ENCODE measurements at places on chromosomes 7 and 10. TPM values are rescaled to one million over a fixed set of nuclear protein-coding genes. Genes with fewer than 3 reads are reported as not detected.
A peak's percentile ranks its signal among the peaks of the same experiment; 100 is the strongest.

Gene ZNF425
- 3.5 TPM for total RNA-seq

Gene PHKG1
- total RNA-seq, result 0.34 TPM

Gene RBM17
- 67.9 TPM for total RNA-seq

Gene PIK3CG
- total RNA-seq, result 4.1 TPM

Gene FAM53B
- 30.5 TPM for total RNA-seq

Gene ATG9B
- total RNA-seq, result 0.28 TPM

Gene CH25H
- 3.1 TPM for total RNA-seq

Gene FGL2
- total RNA-seq, result 0.17 TPM

DNA sequence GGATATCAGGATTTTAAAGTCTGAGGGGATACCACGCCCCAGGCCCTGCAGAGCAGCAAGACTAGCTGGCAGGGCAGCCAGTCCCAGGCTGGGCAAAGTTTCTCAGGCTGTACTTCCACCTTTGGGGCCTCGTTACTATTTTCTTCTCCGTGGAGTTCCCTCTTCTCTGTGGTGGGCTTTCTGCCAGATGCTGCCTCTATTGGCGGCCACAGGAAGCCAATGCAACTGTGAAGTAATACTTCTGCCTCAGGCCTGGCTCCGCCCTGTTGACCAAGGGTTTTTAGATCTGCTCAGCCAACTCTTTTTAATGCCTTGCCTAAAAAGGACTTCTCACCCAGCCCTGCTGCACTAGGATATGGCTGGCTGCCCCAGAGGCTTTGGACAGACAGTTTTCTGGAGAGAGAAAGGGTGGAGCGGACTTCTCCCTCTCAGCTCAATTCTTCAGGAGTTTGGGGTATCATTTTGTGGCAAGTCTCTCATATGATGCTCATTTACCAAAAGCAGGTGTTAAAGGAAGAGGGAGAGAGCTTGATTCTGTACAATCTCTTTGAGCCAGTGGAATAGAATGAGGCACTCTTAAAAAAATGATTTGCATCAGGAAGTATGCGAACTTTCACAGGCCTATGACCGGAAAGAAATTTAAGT lies 67.4 kb downstream of the HHEX start:
- peak; percentile 92 for DNase-seq

GRCh38 chr7:13717031-13717430 lies 272.4 kb downstream of the ETV1 start:
- DNase-seq, result no peak

GRCh38 chr7:147833557-147833956 lies 757.0 kb upstream of the C7orf33 start:
- no peak for DNase-seq

DNA sequence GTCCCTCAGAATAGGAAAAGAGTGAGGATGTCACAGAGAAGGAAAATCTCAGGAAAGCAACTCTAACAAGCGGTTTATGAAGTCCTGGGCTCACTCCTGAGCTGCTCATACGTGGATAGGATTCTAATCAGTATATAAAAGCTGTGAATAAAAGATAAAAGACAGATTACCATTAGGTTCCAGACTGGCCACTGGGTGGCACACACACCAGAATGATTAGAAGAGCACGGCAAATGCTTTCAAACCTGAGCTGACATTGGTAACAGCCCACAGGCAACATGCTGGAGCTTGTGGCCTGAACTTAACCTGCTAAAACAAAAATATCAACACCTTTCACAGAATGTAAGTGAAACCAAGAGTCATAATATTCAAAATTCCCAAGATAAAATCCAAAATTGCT lies 370.8 kb downstream of the GRID1 start:
- DNase-seq, result peak; percentile 1

DNA sequence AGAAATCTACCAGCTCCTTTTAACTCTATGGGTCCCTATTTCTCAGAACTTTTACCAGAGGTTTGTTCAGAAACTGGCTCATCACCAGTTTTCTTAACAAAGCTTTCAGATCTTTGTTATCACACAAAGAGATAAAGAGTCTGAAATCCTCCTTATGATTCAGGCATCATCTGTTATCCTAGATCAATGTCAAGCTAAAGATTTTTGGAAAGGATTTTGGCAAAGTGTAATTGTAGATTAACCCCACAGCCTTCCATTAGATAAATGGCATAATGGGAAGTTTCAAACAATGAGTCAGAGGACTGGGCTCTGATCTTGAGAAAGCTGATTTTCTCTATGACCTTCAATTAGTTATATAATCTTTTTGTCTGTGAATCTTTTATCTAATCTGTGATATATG lies 192.2 kb downstream of the NXPH1 start:
- DNase-seq, result no peak

GRCh38 chr10:128298587-128298986 lies 172.4 kb upstream of the MKI67 start:
- DNase-seq, result no peak

GRCh38 chr7:108091461-108091831 lies 38.7 kb downstream of the LAMB4 start:
- no peak for DNase-seq

DNA sequence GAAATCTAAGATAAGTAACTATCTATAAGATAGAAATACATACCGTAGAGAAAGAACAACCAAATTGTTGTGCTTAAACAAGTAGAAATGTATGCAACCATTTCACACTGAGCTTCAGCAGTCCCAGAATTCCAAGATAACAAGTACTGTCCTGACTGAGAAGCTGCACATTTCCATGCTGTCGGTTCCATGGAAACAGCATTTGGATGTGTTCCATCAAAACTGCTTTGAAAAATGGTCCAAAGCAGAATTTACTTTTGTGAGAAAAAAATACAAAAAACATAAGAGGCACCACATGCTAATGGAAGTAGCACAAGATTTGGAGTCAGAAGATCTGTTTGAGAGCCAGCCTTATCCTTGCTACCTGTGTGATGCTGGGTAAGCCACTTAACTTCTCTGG lies 92.6 kb downstream of the MTERF1 start:
- no peak for DNase-seq

- no peak for DNase-seq
Measured at GRCh38 chr10:90031776-90032175, 330.4 kb downstream of the KIF20B start.

DNA sequence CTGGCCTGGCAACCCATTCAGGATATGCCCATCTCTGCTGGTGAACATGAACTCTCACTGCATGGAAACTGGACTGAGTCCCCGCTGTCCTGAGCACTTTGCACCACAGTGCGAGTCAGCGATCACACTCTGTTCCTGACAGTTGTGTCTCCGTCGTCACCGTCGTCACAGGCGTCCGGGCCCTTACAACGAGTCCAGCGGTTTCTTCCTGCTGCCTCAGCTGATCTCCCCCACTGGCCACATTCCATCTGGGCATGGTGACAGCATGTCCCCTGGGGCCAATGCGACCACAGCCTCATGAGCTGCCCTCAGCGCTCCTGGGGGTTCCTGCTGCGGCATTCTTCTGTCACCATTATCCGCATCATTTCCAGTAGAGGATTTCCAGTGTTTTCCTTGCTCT lies 76.8 kb upstream of the KLF6 start:
- DNase-seq, result peak; percentile 15

DNA sequence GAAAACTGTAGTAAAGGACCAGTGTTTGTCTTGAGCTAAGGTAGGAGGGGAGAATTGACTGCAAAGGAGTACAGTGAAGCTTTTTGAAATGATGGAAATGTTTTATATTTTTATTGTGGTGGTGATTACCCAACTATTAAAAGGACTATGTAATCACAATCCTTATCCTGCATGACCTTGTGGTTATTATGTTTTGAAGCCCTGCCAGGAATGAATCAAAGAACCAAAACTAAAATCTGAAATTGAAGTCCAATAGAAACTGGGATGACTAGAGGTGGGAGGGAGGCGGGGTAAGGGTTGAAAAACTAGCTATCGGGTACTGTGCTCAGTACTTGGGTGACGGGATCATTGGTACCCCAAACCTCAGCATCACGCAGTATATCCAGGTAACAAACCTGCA lies 8.2 kb downstream of the CCDC7 start:
- no peak for DNase-seq

GRCh38 chr7:42069590-42069989 lies 167.4 kb downstream of the GLI3 start:
- DNase-seq, result no peak

GRCh38 chr7:50152486-50152885 lies 59.4 kb upstream of the ZPBP start:
- DNase-seq, result no peak

DNA sequence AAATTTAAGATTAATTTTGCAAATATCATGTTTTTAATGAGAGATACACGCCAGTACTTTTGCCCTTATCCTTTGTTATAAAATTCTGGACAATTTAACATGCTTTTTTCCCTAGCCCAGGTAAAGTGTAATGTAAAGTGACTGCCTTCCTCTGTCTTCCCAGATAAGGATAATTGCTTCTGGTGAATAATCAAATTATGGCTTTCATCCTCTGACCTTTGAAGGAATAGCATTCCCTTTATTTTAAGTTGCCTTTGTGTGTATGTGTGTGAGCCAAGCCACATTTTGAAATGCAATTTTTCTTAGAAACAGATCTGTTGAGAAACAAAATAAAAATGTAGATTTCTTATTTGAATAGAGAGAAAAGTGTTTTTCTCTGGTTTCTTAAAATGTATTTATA lies 107.5 kb downstream of the ADAM22 start:
- DNase-seq, result no peak

GRCh38 chr10:49613165-49613881 lies 514 bp upstream of the CHAT start:
- DNase-seq, result no peak

GRCh38 chr10:101857802-101858476 lies 14.3 kb upstream of the KCNIP2 start:
- DNase-seq, result no peak

DNA sequence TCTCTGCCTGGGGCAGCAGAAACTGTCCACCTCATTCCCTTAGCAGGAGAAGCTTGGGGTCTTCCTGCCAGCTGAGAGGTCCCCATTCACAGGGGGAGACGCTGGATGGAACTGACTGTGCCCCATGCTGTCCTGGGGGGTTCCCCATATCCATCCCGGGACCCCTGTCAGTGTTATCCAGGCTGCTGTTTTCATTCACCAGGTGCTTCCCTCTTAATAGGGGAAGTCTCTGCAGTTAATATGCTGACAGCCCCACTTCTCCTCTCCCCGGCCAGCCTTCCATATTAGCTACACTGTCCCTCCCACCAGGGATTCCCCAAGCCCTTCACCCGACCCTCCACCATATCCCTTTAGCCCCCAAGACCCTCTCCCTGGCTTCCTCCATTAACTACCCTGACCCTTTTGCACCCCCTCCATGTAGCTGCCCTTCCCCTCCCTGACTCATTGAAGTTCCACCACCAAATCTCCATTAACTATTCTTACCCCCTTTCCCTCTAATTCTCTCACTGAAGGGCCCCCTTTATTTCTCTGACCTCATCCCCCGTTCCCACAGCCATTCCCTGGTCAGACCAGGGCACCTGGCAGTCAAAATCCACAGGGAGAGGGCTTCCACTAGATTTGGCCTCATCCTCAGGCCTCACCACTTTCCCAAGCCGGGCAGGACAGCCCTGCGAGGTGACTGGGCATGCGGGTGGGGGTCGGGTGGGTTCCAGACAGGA lies 92.0 kb upstream of the PAX2 start:
- DNase-seq, result no peak
